Esophagus muscularis mucosa (tissue), 4 donors: ENCODE measurements at places on chromosomes 4 and X.

GRCh38 chr4:89242864-89243732 lies 64.5 kb downstream of the GPRIN3 start:
- DNase-seq: no peak

- DNase-seq: no peak
Measured at GRCh38 chr4:81432825-81433224, 38.9 kb downstream of the RASGEF1B start.

- no peak for DNase-seq
Measured at GRCh38 chr4:156021298-156021697, 67.6 kb upstream of the CTSO start.

- DNase-seq: peak; percentile 74
Measured at GRCh38 chr4:10371869-10372471, 85.3 kb downstream of the ZNF518B start.

- DNase-seq: no peak
Measured at GRCh38 chr4:152090543-152090942, 329.7 kb upstream of the GATB start.

- no peak for DNase-seq
Measured at GRCh38 chr4:150021483-150021882, 56.8 kb upstream of the DCLK2 start.

GRCh38 chr4:177569434-177569833 lies 127.2 kb upstream of the AGA start:
- no peak for DNase-seq

DNA sequence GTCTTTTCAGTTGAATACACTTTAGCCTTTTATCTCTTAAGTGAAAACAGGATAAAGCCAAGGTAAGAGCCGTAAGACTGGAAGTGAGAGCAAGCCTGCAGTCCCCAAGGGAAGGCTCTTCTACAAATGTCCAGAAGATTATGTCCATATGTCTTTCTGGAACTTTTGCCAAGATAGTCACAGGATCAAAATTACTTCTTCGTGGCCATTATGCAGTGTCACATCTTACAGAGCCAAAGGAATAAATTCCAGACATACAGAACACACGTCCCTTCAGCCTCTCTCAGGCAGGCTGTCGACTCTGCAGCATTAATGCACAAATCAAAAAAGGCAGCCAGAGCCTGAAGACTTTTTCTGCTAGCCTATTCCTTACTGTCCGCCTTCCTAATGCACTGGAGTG lies 10.9 kb upstream of the GATB start:
- DNase-seq: no peak

GRCh38 chrX:154592505-154592904 lies 7.6 kb downstream of the CTAG1A start:
- DNase-seq: no peak

DNA sequence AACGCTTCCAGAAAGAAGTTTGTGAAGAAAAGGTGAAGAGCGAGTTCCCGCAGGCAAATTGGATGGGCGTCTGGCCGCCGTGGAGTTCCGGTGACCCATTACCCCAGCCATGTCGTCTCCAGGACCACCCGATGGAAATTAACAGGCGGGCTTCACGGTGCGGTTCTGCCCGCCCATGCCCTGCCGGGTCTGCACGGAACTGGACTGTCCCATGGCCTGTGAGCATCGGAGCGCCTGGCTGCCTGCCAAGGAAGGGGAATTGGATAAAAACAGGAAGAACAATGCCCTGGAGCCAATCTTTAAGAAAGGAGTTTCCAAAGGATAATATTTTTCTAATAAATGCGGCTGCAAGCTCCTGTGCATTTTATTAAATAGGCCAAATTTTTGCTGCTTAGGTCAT lies 319.8 kb upstream of the SLC7A11 start:
- no peak for DNase-seq

- no peak for DNase-seq
Measured at GRCh38 chr4:21826071-21826470, 122.5 kb downstream of the KCNIP4 start.

- no peak for DNase-seq
Measured at GRCh38 chrX:117834076-117834475, 282.5 kb downstream of the KLHL13 start.

- DNase-seq: peak; percentile 75
Measured at GRCh38 chr4:151657896-151658295, 102.9 kb downstream of the GATB start.

DNA sequence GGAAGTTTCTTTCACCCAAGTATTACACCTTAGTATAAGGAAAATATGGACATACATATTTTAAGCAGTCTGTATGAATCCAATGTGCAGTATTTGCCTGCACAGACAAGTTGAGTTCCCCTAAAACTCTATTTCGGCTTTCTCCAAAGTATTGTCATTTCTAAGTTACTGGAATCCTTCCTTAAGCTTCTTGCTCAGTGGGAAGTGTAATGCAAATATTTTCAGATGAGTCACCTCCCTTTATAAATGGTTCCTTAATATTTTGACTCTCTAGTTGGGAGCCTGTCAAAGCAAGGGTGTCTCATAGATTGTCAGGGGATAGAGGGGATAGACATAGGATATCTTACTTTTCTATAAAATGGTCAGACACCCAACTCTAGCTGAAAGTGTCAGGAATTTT lies 178.6 kb downstream of the NAA11 start:
- DNase-seq: no peak
